NCI-H526 (cell line): ENCODE measurements at places on chromosomes 2 and 18.

GRCh38 chr2:44560352-44560751 lies 198.6 kb downstream of the CAMKMT start:
- peak; percentile 29 for DNase-seq

- DNase-seq = no peak
Measured at GRCh38 chr2:147927053-147927588, 82.3 kb downstream of the ACVR2A start.

DNA sequence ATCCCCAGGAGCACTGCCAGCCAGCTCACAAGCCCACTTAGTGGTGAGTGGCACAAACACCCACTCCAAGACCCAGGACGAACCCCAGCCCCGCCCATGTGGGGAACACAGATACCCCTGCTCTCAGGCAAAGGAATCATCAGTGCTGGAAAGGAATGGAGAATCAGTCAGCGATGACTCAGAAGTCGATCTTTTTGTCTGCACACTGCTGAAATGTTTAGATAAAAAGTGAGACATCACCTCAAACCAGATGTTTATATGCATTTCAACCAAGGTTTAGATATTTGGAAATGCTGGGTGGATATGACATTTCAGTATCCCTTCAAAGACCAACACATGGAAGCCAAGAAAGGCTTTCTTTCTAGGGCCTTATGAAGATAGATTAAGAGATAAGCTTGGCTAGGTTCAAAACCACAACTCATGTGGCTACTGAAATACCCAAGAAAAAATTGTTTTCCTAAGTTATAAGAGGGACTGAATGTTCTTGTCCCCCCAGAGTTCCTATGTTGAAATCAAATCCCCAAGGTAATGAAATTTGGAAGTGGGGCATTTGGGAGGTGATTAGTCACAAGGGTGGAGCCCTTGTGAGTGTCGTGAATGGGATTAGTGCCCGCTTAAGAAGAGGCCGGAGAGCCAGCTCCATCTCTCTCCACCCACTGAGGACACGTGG lies 43.7 kb downstream of the POU3F3 start:
- DNase-seq = no peak

DNA sequence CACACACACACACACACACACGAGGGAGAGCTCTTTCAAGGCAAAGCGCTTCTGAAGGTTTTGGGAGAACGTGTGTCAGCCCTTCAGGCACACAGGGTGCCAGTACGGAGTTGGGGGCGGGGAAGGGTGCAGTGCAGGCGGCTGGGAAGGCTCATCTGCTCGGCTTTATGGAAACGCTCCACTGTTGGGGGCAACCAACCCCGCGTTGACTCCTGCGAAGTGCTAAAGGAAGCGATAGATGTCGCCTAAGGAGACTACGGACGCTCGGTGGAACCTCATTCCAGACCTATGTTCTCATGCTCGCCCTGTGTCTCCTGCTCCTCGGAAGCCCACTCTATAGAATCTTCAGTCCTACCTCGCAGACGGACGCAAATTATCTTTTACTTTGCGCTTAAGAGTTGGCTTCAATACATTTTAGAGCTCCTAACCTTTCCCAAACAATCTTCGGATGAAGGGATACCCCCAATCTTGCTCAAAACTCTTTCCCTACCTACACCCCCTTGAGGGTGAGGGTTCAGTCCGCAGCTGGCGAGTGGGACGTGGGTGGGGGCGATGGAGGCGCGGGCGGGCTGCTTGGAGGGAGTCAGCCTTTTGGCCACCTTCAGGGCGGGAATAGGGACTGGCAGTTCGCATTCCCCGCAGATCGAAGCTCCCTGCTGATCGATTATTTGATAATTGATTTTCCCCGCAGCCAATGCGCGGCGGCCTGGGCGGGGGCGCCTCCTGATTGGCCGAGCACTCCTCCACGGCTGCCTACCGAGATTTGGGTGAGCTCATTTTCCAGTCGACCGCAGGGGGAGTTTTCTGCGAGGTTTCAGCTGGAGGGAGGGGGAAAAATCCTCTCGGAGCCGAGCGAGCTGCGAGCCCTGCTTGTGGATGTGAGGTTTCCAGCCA lies 1.9 kb upstream of the MEIS1 start:
- DNase-seq = peak; percentile 95

GRCh38 chr18:12879840-12880540 lies 4.0 kb downstream of the PTPN2 start:
- no peak for DNase-seq

DNA sequence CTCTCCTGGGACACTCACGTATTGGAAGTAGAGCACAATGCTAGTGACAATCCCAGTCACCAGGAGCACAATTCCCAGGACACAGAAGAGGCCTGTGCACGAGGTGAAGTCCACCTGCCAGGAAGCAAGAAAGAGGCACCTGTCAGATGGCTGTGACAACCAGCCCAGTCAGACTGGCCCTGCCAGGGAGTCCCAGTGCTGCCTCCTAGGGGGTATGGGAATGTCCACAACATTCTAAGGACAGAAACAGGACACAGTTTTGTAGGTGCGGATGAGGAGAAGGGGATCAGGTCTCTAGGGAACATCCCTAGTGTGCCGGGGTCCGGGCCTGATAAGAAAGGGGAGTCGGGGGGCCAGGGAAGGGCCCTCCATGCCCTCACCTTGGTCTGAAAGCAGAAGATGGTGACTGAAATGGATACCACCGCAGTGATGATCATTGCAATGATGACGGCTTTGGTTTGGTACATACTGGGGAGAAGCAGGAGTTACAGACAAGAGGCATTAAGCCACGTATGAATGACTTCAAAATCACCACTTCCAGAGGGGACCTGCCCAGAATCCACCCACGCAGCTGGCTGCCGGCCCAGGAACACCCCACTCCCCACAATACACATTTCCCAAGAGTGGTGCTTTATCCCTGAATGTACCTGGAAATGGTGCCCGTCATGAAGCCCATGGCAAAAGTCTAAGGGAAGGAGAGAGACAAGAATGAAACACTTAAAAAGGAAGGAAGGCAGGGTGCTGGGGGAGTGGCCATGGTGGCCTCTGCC lies 6.9 kb downstream of the PNKD start:
- peak; percentile 24 for DNase-seq

DNA sequence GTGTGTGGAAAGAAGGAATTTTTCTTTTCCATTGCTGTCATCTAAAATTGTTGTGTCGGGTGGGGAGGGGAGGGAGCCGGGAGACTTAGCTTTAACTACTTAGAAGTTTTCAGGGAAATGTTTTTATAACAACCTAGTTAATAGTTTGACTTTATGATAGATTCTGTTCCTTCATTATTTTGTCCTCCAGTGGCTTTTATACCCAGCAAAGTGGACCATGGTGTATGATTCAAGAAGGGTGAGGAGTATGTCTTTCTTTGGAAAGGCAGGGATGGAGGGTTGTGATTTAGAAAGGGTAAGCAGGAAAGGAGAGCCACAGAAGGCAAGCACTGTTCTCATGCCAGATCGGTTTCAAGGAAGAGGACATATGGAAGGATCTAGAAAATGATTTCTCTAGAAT lies 261.8 kb downstream of the NEDD4L start:
- no peak for DNase-seq

GRCh38 chr2:26409785-26410184 lies 8.1 kb downstream of the DRC1 start:
- no peak for DNase-seq
